OCI-LY7 (cell line): ENCODE measurements at places on chromosomes 7 and 10.

DNA sequence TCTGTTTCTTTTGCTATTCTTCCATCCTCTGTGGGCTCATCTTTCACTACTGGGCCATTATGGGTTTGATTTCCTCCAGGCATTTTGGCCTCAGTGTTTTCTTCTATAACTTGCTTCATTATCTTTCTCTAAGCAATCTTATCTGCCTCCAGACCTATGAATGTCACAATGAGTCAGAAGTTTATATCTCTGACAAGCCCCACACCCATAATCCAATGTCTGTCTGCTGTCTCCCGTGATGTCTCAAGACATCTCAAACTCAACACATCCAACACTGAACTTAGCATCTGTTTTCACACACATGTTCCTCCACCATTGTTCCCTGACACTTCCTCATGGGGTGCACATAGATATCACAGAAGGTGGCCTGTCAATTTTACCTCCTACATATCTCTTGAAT is 46.7 kb upstream of the RHOBTB1 start:
- DNase-seq: no peak

GRCh38 chr10:110821508-110821907 is 50.2 kb upstream of the PDCD4 start:
- no peak for DNase-seq

DNA sequence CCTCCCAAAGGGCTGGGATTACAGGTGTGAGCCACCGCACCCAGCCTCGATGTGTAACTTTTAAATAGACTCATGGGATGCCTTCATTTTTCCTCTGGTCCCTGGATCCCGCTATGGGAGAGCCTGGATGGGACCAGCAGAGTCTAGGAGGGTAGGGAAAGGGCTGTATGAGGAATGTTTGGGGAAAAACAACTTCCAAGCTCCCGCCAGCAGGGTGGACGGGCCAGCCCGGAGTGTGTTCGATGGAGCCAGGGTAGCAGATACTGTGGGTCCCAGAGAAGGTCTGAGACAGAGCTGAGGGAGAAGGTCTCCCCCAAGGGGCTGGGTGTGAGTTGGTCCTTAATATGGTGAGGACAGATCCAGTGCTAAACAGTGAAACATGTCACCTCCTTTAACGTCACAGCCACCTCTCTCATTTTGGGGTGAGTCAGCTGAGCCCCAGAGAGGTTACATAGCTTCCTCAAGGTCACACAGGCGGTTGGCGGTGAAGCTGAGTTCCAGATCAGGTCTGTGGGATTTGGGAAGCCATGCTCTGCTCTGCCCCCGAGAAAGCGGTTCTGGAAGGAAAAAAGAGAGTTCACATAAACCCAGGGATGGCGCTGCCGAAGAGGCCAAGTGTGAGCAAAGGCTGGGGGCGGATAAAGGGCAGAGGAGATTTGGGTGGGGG is 66.4 kb downstream of the MYL10 start:
- DNase-seq: no peak

GRCh38 chr7:979886-980571 is 3.0 kb upstream of the CYP2W1 start:
- peak; percentile 96 for DNase-seq
